ENCODE measurements at places on chromosomes 13 and 19.

DNA sequence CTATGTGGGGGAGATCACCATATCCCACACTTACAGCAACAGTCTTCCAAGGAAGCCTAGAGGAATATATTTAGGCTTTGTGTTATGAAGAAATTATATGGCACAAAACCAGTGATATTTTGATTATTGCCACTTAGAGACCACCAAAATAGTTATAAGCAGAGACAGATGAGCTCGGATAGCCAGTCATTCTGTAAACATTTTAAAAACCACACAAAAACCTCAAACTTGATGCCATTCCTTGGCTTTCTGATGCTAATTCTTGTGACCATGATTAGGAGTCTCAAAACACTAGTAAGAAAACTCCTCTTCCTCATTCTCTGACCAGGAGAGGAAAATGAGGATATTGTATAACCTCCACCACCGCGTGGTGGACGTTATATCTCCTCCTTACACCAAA lies 496.4 kb downstream of the FOXO1 start:
- no peak for DNase-seq

DNA sequence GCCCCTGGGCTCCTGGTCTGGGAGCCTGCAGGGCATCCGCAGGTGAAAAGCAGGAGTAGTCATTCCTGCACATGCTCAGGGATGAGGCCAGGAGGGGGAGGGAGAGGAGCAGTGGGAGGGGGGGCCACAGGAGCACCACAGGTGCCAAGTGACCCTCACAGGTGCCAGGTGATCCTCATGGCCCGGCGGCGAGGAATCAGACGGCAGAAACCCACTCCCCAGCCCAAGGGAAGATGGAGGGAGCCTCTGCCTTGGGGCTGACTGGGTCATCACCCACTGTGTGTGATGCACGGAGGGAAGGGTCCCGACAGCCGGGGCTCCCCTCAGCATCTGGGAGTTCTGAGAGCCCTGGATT lies 27.4 kb downstream of the SH3GL1 start:
- no peak for DNase-seq

DNA sequence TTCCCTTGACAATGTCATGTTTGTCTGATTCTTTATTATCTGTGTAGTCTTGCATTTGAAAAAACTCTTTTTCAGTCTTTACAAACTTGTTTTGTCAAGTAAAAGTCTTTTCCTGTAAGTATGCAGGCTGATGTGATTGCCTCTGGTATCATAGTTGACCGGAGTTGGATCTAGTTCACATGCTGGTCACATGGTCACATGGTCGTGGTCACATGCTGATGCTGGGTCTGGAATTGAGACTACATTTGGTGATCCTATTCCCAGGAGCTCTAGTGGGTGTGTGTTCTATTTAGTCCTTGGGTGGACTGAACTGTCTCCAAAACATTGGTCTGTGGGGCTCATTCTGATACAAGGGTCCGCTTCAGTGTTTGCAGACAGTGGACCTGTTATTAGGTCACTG lies 1798.8 kb upstream of the PRR20A start:
- no peak for DNase-seq

- no peak for DNase-seq
Measured at GRCh38 chr13:27704681-27705080, 83.0 kb downstream of the POLR1D start.

DNA sequence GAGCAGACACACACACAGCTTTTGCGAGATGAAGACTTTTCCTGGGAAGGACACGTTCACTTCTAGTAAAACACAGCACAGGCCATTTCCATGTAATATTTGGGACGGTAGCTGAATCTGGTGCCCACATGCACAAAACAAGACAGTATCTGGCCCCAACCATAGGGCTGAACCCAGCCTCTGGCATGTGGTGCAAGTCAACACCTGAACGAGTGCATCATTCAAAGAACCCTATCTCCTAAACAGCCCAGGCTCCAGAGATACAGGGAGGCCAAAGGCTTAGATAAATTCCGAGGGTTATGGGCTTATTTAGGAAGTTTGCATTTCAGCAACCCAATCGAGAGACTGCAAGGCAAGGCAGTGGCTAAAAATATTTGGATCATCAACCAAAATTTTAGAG lies 2.7 kb upstream of the TFDP1 start:
- no peak for DNase-seq

DNA sequence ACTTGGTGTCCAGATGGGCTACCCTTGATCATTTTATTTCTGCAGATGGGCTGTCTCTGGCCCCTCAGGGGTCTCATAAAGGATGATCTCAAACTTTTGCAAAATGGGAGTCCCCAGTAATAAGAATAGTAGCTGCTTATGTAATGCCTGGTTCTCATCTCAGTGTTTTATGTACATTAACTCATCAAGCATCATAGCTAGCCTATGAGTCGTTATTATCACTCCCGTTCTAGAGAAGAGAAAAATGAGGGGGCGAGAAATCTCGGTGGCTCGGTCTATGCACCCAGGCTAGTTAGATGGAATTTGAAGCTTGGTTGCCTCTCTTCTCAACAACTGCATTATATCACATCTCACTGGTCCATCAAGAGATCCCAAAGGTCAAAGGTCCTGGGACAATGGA lies 3.4 kb downstream of the CACNG6 start:
- DNase-seq = no peak
